ENCODE measurements at places on chromosomes 7 and 10.

DNA sequence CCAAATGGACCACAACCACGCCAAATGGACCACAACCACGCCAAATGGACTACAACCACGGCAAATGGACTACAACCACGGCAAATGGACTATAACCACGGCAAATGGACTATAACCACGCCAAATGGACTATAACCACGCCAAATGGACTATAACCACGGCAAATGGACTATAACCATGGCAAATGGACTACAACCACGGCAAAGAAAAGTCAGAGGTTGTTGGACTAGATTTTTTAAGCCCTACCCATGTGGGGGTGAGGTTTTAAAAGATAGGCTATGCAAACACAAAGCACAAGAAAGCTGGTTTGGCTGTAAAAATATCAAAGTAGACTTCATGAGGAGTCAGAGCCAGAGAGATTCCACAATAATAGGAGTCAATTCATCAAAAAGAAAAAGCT is 55.8 kb downstream of the NCAPG2 start:
- no peak for DNase-seq
- peaks cover 6% of the 10 kb centered on the region for H3K4me1 ChIP-seq
- no peaks in the 10 kb centered on the region for H3K27me3 ChIP-seq
- no peak overlapping the region for H3K27ac ChIP-seq
- no peak overlapping the region for H3K4me3 ChIP-seq

DNA sequence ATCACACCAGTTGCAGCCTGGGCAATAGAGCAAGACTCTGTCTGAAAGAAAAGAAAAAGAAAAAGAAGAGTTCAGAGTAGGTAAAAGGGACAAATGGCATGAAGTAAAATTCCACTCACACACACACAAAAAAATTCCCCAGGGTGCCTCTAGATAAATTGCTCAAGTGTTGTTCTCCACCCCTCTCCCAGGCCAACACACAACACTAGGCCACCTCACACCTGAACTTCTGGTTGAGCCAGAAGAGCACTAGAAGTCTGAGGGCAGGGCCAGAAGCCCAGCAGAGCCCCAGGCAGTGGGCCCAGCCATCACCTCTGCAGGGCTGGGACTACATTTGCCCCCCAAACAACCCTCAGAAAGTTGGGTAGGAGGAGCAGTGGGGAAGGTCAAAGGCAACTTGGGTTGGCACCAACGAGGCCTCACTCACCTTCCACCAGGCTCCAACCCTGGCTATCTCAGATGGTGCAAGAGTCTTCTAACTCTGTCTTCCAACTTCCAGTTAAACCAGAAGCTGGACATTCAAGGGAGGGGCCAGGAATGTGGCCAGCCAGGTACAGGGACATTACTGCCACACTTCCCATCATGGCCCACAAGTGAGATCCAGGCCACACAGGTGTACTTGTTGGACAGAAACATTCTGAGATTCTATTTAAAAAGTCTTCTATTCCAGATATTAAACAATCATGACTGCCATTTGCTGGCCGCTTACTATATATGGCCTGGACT is 25.6 kb upstream of the DLX6 start:
- no peak overlapping the region for H3K4me3 ChIP-seq
- no peaks in the 10 kb centered on the region for H3K4me1 ChIP-seq
- peaks cover 25% of the 10 kb centered on the region for H3K27me3 ChIP-seq
- no peaks in the 10 kb centered on the region for H3K36me3 ChIP-seq
- H3K27ac ChIP-seq: no peak overlapping the region

- peaks cover 43% of the 10 kb centered on the region for H3K4me1 ChIP-seq
- H3K36me3 ChIP-seq: peaks cover 23% of the 10 kb centered on the region
- no peak for DNase-seq
- H3K4me3 ChIP-seq: no peak overlapping the region
Observed at GRCh38 chr7:21364801-21365271, 63.0 kb upstream of the SP4 start.

- DNase-seq: no peak
- H3K27ac ChIP-seq: no peak overlapping the region
- no peaks in the 10 kb centered on the region for H3K36me3 ChIP-seq
- H3K4me3 ChIP-seq: no peak overlapping the region
- peaks cover 7% of the 10 kb centered on the region for H3K27me3 ChIP-seq
Observed at GRCh38 chr10:117578999-117579590, 36.5 kb downstream of the EMX2 start.

- no peaks in the 10 kb centered on the region for H3K27me3 ChIP-seq
- no peak overlapping the region for H3K27ac ChIP-seq
- no peaks in the 10 kb centered on the region for H3K36me3 ChIP-seq
- no peak for DNase-seq
- no peak overlapping the region for H3K4me3 ChIP-seq
Observed at GRCh38 chr10:121556455-121556854, 41.8 kb downstream of the FGFR2 start.

DNA sequence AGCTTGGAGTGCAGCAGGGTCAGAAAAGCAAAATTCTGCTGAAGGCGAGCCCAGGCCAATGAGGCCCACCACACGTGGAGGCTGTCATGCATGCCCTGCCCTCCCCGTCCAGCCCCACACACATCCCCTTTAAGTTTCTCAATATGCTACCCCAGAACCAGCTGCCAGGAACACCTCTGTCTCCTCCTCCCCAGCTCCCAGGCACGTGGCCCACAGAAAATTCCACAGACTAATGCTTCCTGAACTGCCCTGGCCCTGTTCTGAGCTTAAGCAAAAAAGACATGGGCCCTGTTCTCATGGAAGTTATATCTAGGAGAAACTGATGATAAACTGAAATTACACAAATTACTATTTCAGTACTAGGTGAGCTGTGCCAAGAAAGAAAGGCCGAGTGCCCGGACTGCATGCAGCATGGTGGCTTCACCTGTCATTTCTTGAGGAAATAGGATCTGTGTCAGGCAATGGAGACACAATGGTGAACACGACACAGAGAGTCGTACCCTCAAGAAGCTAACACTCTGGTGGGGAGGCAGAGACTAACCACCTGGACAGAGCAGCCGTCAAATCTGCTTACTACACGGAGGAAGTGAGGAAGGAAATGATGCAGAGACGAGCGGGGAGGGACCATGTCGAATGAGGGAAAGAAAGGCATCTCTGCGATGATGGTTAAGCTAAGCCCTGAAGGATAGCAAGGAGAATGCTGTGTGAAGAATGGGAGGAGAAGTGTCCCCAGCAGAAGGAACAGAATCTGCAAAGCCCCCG is 44.5 kb downstream of the PODXL start:
- peaks cover 25% of the 10 kb centered on the region for H3K4me1 ChIP-seq
- H3K36me3 ChIP-seq: no peaks in the 10 kb centered on the region
- DNase-seq: no peak
- no peak overlapping the region for H3K4me3 ChIP-seq
- H3K27me3 ChIP-seq: peaks cover 3% of the 10 kb centered on the region

DNA sequence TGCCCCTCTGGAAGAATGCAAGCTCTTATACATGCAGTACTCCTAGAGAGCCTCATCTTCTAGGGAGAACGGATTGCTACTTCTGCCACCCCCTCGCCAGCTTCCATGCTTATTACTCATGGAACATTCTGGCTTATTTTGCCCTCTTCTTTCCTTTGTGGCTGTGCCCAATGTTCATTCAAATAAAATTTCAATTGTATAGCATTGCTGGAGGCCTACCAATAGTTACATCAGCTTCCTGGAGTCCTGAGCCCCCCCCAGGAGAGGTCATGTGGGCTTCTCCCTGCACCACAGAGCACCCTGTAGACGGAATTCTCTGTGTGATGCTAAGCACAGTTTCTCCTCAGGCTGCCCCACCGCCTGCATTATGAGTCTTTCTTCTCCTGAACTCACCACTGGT is 1094.0 kb downstream of the KCNMA1 start:
- H3K27me3 ChIP-seq: peaks cover 2% of the 10 kb centered on the region
- no peaks in the 10 kb centered on the region for H3K4me1 ChIP-seq
- no peak overlapping the region for H3K4me3 ChIP-seq
- H3K36me3 ChIP-seq: no peaks in the 10 kb centered on the region
- no peak for DNase-seq

DNA sequence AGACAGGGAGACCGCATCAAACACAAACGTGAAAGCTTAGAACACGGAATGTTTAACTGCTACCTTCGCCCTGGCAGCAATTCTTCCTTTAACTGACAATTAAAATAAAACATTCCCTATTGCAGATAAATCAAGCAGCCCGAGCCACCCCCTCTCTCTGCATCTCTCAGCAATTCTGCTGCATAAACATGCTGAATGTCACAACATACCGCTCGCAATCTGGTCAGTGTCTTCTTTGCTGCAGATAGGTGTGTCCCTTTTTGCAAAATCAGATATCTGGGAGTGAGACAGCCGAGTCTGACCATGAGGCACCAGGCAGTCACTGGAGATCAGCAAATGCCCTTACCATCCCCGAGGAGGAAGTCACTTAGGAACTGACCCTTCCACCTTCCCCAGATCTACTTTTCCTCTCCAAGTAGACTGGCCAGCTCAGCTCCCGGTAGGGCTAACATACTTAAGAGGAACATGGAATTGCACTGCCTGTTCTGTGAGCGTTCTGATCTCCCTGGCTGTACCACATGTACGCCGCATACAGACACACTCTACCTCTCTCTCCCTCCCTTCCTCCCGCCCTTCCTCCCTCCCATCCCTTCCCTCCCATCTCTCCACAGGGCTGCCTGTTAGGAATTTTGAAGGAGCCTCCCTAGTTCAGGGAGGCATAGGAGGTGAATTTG is at the start of gene FRMD4A:
Gene FRMD4A, minus strand, starts transcription at position 537 of the 674 bp plus-strand sequence.
- peaks cover 27% of the 10 kb centered on the region for H3K27me3 ChIP-seq
- H3K27ac ChIP-seq: no peak within 1 kb of the TSS
- H3K36me3 ChIP-seq: no peaks in the 10 kb centered on the region
- peaks cover 3% of the 10 kb centered on the region for H3K4me1 ChIP-seq

DNA sequence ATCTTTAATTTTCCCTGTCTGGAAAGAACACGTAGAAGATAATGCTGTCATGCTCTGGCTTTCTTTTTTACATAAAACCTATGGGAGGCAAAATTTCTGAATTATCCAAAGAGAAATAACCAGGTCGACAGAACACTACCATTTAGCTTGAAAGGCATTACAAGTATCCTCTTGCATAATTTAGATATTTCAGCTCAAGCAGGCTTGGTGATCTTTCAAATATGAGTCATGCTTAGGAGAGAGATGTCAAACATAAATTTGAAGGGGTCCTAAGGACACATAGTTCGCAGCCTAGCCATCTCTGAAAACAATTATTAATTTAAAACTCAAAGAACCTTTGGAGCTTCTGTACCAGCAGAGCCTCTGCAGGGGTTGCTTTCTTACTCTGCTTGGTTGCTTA is 100.9 kb downstream of the FAS start:
- peak overlapping the region; percentile 56 for H3K27ac ChIP-seq
- peaks cover 2% of the 10 kb centered on the region for H3K36me3 ChIP-seq
- H3K4me1 ChIP-seq: peaks cover 22% of the 10 kb centered on the region
- no peaks in the 10 kb centered on the region for H3K27me3 ChIP-seq
- peak overlapping the region; percentile 37 for H3K4me3 ChIP-seq
- no peak for DNase-seq

DNA sequence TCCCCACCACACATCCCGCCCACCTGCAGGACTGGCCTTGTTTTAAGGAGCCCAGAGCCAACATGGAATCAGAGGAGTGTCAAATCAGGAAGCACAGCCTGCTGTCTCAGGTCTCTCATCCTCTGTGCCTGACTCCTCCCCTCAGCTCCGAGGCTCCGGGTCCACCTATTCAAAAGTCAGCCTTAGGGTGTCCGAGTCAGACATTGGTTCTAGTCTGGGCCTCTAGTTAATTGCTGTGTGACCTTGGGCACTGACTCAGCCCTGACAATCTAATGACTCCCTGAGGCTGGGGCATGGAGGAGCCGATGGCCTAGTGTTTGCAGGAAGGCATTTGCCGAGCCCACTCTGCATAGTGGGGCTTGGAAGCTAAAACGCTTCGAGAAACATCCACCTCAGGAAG is 223.1 kb upstream of the PPP2R2D start:
- no peak overlapping the region for H3K27ac ChIP-seq
- H3K36me3 ChIP-seq: no peaks in the 10 kb centered on the region
- no peak for DNase-seq
- H3K27me3 ChIP-seq: no peaks in the 10 kb centered on the region

DNA sequence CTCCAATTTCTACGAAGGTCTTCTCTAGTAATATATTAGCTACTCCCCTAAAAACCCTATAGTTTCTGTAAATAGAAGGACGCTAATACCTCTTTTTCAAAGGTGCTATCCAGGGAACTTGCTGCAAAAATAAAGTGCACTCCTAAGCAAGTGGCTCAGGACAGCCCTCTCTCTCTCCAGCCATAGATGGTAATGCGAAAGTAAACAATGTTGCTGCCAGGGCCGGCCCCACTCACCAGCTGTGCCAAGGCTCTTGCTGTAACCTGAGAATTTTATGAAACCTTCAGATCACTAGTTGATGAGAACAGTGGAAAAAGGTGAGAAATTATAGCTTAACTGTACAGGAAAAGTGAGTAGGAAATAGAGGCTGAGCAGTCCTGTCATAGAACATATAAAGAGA is 10.9 kb upstream of the TAS2R39 start:
- no peak overlapping the region for H3K27ac ChIP-seq
- peaks cover 7% of the 10 kb centered on the region for H3K27me3 ChIP-seq
- no peak for DNase-seq
- no peaks in the 10 kb centered on the region for H3K36me3 ChIP-seq
- H3K4me3 ChIP-seq: no peak overlapping the region

DNA sequence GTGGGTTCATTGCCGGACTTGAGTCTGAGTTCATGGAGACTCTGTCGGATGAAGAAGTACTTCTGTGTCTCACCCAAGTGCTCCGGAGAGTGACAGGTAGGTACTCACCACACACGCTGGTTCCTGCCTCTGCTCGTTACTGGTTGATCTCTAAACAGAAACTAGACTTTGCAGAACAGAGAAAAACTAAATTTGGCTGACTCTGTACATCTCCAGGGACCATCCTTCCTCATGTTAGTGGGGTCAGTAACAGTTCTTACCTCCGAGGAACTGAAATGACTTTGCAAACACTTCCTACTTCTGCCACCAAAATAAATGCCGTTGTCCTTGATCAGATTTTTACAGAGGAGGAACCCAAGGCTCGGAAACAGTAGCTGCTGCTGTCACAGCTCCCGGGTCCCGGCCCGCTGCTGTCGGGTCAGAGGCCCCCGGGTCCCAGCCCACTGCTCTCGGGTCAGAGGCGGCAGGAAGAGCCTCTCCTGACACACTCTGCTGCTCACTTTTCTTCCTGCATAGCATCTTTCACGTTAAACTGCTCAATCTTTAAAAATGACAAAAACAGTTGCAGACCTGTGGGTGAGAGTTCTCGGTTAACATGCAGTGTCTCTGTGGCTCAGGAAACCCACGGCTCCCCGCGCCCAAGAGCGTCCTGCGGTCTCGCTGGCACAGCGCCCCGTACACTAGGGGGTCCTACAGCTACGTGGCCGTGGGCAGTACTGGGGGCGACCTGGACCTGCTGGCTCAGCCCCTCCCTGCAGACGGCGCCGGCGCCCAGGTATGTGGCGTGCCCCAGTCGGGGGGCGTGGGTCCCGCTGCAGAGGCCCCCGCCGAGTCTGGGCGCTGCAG is 4.8 kb upstream of the MTG1 start:
- peak overlapping the region; percentile 85 for H3K4me3 ChIP-seq
- peak overlapping the region; percentile 99 for H3K27ac ChIP-seq
- H3K36me3 ChIP-seq: peaks cover 2% of the 10 kb centered on the region
- peaks cover 31% of the 10 kb centered on the region for H3K4me1 ChIP-seq
- peak; percentile 64 for DNase-seq

All from activated naive CD8-positive, alpha-beta T cell treated with anti-CD3 and anti-CD28 coated beads, Interleukin-2, amount 10 ng/mL, durations not matched to agents 7 days and 5 days (primary cell).